Activated naive CD4-positive, alpha-beta T cell treated with anti-CD3 and anti-CD28 coated beads, Interleukin-2, amount 50 U/mL, for 16 hours (primary cell): ENCODE measurements at places on chromosomes 7 and 10.
A peak's percentile ranks its signal among the peaks of the same experiment; 100 is the strongest.

GRCh38 chr7:105249216-105249615 is 139.5 kb downstream of the SRPK2 start:
- DNase-seq = no peak

DNA sequence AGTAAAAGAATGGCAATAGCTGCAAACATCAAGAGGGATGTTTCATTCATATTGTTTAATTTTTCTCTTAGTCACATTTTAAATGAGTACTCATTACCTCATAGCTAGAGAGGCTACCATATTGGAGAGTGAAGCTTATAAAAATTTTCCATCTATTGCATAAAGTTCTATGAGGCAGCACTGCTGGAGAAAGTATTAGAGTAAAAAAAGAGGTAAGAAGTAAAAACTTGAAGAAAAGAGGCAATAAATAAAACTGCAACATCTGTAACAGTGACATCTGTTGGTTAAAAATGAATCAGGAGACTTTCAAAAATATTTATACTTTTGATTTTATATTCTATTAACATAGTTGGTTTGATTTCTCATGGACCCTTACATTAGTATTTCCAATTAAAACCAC is 284.5 kb upstream of the SEMA3D start:
- no peak for DNase-seq

DNA sequence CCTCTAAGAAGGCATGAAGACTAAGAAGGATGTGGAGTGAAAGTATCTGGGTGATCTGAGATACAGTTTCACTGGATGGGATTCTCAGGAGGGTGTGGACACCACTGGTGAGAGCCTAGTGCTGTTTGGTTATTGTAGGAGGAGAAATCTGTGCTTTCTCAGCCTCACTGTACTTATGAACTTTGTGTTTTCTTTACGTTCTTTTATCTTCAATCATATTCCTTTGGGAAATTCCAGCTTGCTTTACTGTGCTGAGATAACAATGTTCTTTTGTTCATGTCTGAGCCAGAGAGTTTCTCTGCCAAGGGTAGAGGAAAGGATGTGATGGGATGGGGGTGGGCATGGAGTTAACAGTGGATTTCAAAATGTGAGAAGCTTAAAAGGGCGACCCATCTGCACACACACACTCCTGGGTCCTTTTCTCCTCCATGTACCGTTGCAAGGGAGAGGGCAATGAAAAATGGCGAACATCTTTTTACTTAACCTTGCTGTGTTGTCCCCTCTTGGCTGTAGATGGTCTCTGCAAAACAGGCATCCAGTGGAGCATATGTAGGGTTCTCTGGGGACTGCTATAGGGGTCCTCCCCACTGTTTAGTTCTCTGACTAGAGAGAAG is 25.0 kb upstream of the TAX1BP1 start:
- DNase-seq = no peak

DNA sequence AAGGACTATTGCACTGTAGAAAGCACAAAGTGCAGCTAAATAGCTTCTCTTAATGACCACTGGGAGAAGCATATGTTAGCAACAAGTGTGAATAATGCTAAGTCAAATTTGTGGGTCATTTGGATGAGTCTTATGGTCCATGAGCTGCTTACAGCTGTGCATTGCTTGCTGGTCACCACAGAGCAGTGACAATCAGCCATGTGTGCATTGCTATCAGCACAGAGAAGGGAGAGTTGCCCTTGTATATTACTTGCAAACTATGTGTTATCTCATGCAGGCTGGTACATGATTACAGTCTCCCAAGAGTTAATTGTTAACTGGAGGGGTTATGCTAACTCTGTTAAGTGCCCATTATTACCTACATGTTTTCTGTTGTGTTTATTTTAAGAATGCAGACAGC is 25.7 kb downstream of the MRPS33 start:
- no peak for DNase-seq

DNA sequence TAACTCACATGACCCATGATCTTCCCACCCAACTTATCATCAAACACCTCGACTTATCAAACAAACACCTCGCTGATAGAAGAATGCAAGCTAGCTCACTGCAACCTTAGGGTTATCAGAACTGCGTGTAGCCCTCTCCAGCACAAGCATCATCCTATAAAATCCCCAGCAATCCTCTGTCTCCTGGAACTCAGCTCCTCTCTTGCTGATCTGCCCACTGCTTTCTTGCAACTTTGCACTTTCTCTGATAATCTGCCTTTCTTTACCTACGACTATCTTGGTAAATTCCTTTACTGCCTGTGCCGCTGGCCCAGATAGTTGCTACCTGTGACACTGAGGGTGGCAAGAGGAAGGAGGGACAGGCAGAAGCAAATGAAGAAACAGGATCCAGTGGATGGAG is 210.9 kb downstream of the ACTR3B start:
- DNase-seq = no peak

GRCh38 chr10:4685904-4686643 is 139.9 kb upstream of the AKR1E2 start:
- DNase-seq = no peak

DNA sequence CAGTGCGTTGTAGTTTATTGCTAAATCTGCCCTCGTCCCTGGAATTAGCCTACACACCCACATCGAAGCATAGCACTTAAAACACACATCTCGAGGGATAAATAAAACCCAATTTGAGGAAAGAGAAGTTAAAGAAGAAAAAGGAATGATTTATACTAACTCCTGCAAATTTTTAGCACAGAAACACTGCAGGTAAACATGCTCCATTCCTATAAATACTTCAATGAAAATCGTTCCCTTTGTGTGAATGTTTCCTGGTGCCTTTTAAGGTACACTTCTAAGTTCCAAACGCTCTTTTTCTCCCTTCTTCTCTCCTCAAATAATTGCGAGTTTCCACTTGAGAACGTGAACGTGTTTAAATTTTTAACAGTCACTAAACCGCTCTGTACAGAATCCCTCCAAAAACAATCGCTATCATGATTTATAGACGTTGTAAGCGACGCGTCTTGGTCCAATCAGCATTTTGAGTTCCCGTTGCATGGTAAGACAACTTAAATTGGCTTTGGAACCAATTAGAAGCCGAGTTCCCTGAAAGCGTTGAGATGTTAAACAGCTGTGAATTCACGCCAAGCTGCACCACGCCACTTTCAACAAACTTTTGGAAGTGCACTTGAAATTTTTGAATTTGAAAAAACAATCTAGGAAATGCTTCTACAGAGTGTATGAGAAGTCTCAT is 12.5 kb upstream of the EBLN1 start:
- DNase-seq = no peak

DNA sequence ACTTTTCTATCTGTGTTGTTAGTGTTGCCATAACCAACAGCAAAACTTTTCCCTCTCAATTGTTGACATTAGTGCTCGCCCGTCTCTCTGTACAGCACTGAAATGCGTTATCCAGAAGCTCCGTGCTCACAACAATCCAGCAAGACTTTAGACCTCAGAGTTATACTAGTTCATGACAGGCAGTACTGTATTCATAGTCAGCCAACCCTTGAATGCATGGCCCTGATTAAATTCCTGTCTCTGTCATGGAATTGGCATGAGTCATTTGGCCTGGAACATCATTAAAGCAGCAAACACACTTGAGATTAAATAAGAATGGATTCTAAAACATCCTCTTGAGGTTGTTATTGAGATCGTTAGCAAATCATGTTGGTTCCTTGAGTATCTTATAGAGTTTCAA is 405.5 kb upstream of the C7orf33 start:
- no peak for DNase-seq

DNA sequence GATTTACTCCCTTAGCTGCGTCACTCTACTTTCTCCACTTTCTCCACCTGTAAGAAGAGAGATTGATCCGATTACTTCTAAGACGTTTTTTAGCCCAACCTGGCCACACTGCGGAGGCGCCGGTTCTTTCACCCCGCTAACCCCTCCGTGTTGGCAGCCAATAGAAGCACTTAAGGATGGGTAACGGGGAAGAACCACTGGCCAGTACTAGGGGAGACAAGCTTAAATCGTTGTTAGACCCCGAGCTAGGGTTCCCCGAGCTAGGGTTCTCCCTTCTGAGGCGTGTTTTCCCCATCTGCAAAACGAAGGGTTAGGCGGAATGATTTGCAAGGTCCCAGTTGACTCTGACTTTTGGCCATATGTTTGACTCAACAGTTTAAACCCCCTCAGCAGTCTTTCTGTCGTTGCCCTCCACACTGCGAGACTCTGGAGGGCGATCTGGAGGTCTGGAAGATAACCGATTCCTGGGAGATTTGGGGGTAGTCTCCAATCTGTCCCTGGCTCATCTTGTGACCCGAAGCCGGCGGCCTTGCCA is 644 bp downstream of the UMAD1 start:
- DNase-seq = no peak

DNA sequence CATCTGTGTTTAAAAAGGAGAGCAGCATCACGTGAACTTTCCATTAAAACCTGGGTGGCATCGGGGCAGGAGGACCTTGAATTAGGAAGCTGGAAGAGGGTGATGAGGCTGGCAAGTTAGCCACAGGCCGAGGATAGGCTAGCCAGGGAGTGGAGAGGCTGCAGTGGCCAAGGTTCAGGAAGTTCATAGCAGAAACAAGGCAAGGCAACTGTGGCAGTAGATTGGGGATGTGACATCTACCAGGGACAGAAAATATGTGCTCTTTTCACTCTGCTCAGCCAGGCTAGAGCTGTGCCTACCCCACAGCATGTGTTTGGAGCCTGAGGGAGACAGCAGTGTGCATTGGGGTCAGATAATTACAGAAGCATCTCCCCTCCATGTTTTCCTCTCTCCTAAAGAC is 2.2 kb upstream of the INPP5F start:
- DNase-seq = no peak

GRCh38 chr7:132547821-132548220 is 28.4 kb downstream of the PLXNA4 start:
- DNase-seq = no peak

DNA sequence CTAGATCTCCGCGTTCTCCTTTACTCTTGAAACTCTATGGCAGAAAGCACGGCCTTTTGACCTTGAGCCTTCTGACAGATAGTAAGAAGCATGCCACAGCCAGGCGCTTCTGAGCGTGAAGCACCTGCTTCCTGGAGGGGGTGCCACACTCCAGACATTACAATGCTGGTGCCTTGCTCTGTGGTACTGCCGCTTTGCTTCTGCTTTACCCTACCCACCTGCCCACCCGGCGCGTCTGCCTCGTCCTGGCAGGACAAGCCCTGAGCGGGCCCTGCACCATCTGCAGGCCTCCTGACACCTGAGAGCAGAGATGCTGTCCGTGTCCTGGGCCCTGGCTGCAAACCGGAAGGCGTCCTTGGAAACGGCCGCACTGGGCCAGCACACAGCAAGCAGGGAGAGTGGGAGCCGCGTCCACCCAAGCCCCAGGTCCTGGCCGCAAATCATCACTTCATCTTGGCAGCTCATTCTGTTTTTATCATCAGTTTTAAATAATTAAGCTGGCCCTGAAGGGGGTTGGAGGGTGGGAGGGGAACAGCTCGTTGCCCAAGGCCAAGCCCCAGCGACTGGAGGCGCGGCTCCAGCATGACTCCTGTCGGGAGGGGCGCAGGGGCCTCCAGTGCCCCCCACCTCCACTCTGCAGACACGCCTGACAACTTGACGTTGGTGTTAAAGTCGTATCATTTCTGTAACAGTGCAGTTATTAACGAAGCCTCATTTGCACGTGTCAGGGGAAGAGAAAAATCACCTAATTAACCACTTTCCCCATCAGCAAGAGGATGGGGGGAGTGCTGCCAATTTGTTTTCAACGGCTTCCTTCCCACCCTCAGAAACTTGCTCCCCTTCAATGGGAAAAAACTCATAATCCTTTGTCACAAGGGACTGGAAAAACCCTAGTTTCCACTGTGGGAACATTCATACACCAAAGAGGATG is 132.2 kb downstream of the MAD1L1 start:
- DNase-seq = peak; percentile 24

DNA sequence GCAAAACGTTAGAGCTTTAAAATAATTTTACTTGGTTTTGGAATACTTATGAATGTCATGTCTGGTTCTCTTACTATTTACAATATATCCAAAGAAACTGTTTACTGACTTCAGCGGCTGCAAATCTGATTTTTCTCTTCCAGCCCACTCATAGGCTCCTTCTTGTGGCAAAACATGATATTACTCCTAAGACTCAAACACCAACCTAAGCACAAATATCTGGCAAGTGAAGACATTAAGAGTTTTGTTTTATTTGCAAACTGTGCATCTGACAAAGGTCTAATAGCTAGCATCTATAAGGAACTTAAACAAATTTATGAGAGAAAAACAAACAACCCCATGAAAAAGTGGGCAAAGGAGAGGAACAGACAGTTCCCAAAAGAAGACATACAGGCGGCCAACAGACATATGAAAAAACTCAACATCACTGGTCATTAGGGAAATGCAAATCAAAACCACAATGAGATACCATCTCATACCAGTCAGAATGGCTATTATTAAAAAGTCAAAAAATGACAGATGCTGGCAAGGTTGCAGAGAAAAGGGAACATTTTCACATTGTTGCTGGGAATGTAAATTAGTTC is 20.3 kb upstream of the GJC3 start:
- no peak for DNase-seq

DNA sequence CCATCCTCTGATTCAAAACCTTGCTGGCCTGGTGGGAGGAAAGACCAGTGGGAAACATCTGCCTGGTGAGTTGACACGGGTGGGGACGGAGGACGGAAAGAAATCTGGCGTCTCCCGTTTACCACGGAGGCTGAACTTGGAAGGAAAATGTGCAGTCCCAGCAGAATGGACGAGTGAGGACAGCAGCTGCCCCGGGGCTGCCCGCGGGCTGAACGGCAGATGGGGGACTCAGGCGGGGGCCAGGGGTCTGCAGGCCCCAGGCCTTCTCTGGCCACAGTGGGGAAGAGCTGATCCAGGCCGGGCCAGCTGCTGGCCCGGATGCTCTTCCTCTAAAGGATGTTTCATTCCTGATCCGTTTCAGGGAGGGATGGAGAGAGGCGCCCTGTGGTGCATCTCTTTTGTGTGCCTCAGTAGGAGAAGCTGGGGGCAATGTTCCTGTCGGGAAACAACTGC is 147.5 kb upstream of the CHST15 start:
- DNase-seq = no peak

DNA sequence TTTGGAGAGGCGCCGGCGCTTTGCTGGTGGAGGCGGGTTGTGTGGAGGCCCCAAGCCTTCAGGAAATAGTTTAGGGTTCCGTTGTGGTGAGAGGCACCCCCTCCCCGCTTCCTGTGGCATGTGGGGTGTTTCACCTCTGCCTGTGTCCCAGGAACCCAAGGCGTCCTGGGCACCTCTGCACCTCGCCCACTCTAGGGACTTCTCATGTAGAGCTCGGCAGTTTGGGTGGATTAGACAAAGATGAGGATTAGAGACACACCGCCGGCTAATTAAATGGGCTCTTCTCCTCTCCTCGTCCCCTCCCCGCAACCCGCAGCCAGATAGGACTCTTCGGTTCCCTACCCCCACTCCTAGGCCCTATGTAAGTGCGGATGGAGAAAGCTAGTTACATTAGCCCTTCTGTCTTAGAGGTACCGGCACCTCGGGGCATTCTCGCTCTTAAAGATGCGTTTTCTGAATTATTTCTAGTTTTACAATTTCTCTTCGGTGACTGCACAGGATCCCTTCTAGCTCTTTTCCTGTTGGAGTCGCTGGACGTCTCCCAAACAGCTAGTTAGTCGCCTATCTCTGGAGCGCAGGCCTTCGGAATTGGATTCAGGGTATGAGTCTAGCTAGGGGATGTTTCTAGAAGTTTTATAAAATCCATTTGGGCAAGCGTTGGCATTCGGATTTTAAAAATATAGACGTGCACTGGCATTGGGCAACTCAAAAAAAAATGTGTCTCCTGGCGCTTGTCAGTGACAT is 7.8 kb downstream of the PTF1A start:
- DNase-seq = no peak
